ENCODE measurements at places on chromosomes 5 and 9. TPM values are rescaled to one million over a fixed set of nuclear protein-coding genes. Genes with fewer than 3 reads are reported as not detected.

- DNase-seq: no peak
Measured at GRCh38 chr9:113947941-113948340, 71.8 kb downstream of the ZNF618 start.

GRCh38 chr5:155897761-155898160, 429.2 kb upstream of the SGCD start:
- no peak for DNase-seq

- no peak for DNase-seq
Measured at GRCh38 chr9:38066197-38066913, 2.7 kb downstream of the SHB start.

DNA sequence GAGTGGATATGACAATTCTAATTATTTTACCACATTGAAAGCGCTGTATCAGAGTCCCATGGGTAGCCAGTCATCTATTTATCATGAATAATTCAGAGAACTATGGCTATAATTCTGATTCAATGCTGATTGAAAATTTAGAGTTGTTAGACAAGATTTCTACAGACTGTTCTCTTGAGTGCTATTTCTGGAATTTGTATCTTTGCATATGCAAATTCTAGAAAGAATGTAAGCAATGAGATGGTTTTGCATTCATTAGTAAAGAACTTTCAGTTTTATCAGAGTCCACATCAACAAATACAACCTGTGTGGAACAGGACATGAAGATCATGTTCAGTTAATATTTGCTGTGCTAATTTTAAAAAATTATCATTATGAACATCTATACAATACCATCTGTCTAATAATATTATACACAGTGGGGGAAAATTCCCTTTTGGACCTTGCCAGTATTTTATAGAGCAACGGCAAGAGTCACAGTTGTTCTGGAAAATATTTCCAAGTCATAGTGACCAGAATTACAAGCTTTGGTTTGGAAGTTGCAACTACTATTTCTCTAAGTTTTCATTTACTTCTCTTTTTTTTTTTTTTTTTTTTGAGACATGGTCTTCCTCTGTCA, 372.7 kb upstream of the PTGER4 start:
- DNase-seq: no peak

GRCh38 chr5:156174225-156174624, 152.7 kb upstream of the SGCD start:
- DNase-seq: no peak

DNA sequence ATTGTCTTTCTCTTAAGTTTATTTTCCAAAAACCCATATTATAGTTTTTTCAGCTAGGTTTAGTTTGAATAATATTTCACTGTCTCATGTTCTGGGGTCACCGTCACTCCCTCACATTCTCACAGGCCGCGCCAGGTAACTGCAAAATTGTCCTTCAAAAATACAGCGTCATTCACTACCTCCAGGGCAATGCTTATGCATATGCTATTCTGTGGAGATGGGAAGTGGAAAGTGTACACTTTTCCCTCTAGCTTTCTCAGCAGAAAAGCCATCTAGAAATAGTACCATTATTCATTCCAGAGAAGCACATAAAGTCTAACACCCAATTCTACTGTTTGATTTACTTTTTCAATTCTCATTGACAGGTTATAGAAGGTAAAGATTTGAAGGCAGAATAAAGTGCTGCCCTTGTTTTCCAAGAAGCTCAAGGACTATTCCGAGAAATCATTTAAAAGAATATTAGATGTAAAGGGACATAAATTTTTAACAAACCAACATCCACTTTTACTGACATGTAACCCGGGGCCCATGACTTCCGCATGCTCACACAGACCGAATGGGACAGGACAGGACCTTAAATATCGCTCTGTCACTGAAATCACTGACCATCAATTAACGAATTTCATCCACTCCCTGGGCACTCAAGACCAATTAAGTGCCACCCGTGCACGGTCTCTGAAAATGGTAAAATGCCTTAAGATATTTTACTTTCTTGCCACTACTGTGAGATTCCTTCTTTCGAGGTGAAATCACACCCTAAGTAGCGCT, 720 bp downstream of the NUDT12 start:
- DNase-seq: no peak

- no peak for DNase-seq
Measured at GRCh38 chr5:78907255-78907891, 77.7 kb downstream of the ARSB start.

DNA sequence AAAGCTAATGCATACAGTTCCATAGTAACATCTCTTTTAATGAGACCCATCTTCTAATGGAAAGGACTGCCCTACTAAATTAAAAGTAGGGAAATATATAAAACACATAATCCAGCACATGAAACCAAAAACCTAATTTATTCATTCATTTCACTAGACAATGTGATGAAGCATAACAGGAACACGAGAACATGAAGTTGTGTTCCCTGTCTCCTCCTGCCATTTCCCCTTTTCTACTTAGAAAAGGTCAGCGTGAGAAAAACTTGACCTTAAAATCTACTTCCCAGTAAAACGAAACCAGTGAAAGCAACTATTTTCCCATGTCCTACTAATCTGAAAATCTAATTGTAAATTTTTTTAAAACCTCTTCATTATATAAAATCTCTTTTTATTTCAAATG, 847.5 kb downstream of the TLE1 start:
- DNase-seq: no peak

DNA sequence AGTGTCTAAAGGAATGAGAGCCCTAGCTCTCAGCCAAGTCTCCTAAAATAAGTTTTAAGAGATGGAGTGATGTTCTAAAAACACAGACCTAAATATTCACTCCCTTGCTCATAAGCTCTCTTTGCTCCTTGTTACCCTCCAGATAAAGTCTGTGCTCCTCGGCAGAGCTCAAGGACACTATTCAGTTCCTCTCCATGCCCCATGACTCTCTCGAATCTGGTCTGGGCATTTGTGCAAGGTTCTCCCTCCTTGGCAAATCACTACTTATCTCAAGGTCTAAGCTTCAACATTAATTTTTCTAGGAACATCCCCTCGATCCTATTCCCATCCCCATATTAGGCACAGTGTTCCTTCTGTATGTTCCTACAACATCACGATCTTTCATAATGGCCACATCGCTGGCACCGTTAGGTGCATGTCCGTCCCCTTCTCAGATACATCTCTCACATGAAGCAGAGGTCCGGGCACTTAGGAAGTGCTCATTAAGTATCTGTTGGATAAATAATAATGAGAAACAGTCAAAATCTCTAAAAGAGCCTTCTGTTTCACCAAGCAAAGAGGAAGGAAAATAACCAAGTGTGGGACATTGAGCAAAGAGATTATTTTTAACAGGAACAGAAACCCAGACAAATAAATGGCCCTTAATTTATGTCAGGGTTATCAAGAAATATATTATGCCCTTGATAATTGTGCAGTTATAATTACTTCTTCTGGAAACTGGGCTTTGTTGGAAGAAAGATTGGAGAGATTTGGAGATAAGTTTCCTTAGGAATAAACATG, 85.9 kb upstream of the HTR4 start:
- DNase-seq: no peak

DNA sequence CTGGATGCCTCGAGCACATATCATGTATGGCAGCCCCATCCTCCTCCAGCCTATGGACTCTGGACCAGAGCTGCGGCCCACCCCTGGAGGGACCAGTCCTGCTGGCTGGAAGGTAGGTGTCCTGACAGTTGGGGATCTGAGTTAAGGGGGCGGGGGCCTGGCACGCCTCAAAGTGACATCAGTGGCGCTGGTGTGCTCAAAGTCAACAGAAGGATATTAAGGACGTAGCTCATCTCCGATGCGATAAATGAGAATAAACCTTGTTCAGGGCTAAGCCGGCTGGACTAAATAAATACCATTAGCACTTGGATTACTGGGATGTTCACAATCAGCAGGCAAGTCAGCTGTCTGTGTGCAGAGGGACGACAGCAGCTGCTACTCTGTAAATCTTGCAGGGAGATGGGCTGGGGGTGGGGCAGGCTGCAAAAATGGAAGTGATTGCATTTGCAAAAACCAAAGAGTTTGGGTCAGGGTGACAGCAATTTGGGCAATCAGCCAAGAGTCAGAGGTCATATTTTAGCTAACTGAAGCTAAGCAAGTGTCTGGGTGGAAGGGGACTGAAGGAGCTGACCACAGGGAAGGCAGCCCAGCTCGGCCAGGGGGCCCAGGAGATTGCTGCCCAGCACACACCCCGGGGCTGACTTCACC, 80.0 kb upstream of the LRRTM2 start:
- no peak for DNase-seq

- peak; percentile 22 for DNase-seq
Measured at GRCh38 chr5:135600971-135601381, 22.2 kb upstream of the CXCL14 start.

DNA sequence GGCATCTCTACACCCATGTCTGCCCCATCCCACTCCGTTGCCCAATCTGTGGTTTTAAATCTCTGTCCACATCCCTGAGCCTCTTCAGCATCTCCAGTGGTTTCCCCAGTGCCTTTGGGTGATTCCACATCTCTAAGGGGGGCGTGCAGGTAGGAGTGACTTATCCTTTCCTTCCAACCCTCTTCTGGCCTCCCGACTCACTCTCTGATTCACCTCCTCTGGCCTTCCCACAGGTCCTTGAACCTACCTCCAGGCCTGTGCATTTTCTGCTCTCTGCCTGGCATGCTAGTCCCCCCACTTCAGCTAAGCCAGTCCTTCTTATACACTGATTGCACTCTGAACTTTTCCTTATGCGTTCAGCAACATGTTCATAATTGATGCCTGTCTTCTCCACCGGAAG, 99.0 kb downstream of the RALGPS1 start:
- DNase-seq: no peak

DNA sequence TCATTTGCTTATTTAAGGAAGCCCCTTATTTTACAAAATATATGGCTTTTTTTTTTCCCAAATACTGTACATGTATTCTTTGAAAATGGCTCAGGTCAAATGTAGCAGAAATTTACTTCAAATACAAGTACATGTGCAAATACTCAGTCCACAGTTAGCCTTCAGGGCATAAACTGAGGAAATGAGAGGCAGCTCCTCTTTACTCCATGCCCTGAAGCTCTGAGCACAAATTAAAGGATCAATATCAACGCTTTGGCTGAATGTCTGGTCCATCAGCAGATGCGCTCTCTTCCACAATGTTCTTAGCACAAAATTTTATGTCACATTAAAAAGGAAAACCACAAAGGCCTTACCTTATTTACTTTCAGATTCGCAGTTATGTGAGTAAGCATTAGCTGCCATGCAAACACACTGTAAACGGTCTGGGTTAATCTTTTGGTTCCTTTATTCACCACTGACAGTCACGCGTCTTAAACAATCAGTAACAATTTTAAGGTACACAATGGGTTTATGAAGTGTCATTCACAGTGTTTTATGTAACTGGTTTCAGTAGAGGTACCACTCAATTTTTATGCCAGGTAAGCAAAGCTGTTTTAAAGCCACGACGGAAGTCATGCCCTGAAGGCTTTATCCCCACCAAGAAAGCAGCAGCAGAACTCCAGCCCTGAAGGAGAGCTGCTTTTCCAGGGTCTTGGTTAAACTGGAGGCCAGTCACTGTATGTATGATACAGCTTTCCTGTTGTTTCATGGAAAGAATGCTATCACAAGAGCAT, 103.4 kb downstream of the OTULIN start:
- no peak for DNase-seq

The DND1 gene
- 2.8 TPM for total RNA-seq

- no peak for DNase-seq
Measured at GRCh38 chr5:126801992-126802294, 25.0 kb downstream of the LMNB1 start.

DNA sequence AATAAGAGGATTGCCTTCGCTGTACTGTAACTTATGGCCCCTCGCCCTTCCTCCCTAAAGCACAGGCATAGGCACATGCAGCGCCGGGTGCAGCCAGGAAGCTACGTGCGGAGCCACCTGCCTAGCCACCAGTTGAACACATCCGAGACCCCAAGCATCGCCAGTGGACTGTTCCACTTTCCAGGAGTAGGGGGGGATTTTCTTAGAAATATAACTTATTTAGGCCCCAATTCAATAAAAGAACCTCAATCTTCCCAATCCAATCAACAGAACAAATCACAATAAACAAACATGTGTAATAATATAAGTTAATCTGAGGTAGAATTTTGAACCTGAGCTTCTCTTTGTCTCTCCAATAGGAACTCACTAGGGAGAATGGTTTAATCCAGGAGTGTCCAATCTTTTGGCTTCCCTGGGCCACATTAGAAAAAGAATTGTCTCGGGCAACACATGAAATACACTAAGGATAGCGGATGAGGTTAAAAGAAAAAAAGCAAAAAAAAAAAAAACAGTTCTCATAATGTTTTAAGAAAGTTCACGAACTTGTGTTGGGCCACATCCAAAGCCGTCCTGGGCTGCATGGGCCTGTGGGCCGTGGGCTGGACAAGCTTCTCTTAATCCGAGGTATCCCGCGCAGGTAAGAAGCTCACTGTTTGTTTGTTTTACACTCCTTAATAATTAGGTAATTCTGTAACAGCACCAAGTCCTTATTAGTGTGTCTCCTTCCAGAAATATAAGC, 22.0 kb upstream of the NIPBL start:
- no peak for DNase-seq

- DNase-seq: no peak
Measured at GRCh38 chr5:147483961-147484707, 25.7 kb downstream of the DPYSL3 start.

The SPATA31E1 gene
- total RNA-seq: not detected

The PRELID2 gene
- total RNA-seq: 2.3 TPM

DNA sequence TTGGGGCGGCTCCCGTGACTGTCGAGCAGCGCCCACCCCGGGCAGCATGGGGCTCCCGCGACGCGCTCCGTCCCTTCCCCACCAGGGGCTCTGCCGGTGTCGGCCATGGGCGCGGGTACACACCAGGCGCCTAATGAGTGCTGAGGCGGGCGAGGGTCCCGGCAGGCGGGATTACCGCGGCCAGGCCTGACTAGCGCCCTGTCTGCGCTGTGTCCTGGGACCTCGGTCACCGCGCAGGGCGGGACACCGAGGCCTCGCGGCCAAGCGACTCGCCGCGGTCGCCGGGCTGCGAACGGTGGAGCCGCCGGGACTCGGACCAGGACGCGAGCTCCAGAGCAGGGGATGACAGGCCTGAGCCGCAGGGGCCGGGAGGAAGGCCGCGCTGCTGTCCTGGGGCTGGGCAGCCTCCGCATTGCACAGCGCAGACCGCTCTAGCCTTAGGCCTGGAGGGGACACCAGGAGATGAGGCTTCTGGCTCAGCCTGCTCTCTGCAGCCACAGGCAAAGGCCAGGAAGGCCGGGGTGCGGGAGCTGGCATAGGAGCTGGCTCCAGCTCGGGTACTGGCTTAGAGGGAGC, 14.1 kb downstream of the LCN10 start:
- no peak for DNase-seq

The HAVCR1 gene
- 2.2 TPM for total RNA-seq
